Fibroblast of skin of abdomen (primary cell): ENCODE measurements at places on chromosomes 7 and 10.

- no peak for DNase-seq
Observed at GRCh38 chr10:100479037-100479436, 16.2 kb downstream of the WNT8B start.

GRCh38 chr7:80596933-80597517 lies 41.4 kb upstream of the CD36 start:
- no peak for DNase-seq

- DNase-seq = no peak
Observed at GRCh38 chr7:134108802-134109201, 18.3 kb upstream of the LRGUK start.

DNA sequence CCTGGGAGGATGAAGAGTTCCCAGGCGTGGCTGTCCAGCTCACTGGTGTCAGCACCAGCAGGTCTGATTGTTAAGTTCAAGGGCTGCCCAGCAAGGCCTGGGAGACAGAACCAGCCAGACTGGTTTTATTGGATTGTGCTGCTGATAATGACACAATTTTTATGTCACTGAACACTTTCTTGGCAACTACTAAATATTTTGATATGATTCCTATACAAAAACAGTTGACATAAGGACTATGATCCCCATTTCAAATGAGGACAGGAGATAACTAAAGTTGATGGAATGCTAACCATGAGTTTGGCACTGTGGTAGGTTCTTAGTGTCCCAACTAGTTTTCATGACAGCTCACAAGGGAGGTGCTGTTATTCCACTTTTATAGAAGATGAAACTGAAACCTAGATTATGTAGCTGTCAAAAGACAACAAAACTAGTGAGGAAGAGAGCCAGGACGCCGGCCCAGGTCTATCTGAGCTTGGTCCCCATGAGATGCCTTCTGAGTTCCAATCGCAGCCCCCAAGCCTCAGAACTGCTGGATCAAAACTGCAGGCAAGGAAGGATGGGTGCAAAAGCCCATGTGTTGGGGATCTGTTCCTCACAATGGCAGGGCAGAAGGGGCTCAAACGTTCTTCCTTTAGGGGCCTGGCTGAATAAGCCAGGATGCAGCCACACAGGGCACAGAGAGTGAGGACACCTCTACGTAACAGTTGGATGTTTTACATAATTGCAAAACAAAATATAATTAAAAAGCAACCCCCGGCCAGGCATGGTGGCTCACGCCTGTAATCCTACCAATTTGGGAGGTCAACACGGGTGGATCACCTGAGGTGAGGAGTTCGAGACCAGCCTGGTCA lies 52.8 kb downstream of the COBL start:
- DNase-seq = no peak

DNA sequence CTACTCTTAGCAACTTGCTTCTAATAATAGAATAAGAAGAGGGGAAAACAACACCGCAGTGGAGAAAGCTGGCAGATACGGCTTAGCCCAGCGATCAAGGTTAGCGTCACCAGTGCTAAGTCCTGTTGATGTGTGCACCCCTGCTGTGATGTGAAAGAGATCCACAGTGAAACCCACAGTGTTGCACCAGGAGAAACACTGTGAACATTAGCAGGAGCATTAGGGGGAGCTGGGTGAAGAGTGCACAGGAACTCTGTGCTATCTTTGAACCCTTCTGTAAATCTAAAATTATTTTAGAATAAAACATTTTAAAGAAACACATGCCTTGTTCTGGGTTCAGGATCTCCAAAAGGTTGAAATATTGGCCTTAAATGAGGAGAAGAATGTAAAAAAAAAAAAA lies 154.1 kb upstream of the UNC5B start:
- no peak for DNase-seq

GRCh38 chr7:151018421-151019129 lies 5.7 kb downstream of the ATG9B start:
- DNase-seq = peak; percentile 38

DNA sequence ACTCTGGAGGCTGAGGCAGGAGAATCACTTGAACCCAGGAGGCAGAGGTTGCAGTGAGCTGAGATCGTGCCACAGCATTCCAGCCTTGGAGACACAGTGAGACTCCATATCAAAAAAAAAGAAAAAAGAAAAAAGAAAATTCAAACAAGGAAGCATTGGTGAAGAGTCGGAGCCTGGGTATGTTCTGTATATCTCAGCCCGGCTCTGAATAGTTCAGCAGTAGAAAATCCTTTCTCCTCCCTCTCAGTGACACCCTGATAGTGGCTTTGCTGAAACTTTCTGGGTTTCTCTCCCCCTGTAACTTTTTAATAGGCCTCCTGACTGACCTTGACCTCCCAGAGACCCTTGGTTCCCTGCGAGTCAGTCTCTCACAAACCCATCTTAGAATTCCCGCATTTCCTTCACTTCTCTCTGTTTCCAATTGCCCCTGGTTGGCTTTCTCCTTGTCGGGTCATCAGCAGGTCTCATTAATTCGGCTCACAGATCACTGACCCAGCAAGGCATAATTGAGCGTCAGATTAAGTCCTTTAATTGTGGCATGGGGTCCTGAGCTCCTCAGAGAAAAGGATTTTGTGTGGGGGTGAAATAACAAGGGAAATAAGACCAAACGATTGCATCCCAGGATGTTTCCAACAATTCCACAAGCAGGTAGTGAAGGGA lies 541.6 kb upstream of the NRP1 start:
- no peak for DNase-seq

- no peak for DNase-seq
Observed at GRCh38 chr10:23317416-23317815, 27.2 kb downstream of the C10orf67 start.

GRCh38 chr10:23200997-23201652 lies 9.0 kb downstream of the PTF1A start:
- no peak for DNase-seq
